Chondrocyte (in vitro differentiated cells): ENCODE measurements at places on chromosomes 7 and 10. TPM values are rescaled to one million over a fixed set of nuclear protein-coding genes. Genes with fewer than 3 reads are reported as not detected.

Gene ASB10
- not detected in 3 replicates for total RNA-seq

DNA sequence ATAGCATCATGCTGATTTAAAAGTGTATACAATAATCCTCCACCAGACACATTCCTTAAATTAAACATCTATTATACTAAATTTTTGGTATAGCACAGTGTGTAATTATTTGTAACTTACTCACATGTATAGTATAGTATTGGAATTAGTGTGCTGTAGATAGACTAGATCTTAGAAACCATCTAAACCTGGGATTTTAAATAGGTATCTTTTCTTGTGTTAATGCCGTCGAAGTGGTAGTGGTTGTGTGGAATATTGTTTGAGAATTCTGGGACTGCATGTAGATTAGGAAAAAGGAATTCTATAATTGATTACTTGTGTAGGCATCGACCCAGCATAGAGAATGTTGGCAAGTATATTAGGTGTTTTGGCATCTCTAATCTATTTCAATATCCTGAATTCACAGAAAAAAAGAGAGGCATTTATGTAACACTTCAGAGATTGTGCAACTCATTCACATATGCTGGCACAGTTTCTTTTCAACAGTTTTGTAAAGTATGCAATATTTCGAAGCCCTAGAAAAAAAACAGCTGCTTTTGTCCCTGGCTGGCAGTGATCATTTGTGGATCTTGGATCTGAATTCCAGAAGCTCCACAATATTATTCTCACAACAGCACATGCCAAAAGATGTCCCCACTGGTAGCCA lies 145.5 kb upstream of the AGR3 start:
- no peak for DNase-seq

DNA sequence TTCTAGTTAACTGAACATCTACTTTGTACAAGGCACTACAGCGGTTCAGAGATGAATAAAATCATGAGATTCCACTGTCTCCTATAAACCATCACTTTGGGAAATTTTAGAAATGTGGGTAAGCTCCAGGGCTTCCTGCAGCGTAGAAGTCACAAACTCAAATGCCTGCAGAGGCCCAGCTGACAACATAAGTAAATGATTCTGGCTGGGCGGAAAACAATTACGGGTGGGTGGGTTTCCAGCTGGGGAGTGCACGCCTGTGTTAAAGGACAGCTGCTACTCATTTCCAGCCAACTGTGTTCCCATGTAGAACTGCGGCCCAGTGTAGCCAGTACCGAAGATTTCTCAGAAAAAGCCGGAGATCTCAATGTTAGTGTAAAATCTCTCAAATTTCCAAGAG lies 69.5 kb upstream of the ATRNL1 start:
- DNase-seq, result no peak

GRCh38 chr7:2882111-2882510 lies 38.0 kb upstream of the GNA12 start:
- DNase-seq, result no peak

DNA sequence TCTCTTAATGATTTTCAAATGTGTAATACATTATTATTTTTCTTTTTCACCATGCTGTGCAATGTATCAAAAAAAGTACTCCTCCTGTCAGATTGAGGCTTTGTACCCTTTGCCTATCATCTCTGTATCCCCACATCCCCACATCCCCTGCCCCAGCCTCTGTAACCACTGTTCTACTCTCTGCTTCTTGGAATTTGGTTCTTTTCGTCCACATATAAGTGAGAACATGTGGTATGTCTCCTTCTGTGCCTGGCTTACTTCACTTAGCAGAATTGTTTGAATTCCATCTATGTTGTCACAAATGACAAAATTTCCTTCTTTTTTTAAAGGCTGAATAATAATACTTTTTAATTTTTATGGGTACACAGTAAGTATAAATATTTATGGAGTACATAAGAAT lies 13.8 kb downstream of the TAF3 start:
- DNase-seq, result no peak

GRCh38 chr10:102764470-102765161 lies 20.9 kb downstream of the WBP1L start:
- DNase-seq, result no peak

DNA sequence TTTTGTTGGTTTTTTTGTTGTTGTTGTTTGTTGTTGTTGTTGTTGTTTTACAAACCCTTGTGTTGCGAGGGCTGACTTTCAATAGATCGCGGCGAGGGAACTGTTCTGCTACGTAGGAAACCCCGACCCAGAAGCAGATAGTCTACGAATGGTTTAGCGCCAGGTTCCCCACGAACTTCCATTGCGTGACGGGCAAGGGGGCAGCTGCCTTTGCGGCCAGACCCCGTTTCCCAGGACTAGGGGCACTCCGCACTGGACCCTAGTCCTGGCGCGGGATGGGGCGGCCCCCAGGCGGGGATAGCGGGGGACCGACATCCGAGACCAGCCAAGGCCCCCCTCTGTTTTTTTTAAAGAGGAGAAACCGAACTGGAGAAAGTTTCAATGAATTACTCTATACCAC lies 119.6 kb downstream of the LRRTM3 start:
- DNase-seq, result no peak

DNA sequence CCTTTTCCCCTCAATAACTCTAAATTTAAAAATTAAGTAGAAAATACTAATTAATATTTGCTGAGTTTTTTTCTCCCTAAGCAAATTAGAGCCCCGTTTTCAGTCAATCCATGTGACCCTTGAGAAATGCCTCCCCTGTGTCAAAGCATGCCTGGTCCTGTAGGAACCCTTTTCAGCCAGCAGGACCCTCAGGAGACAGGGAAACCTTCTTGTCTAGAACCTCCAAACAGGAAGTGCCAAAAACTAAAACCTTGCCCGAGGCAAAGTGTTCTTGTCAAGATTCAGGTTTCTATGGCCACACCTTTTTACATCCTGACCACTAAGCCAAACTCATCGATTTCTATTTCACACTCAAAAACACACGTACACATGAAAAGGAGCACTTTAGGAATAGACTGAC lies 60.1 kb upstream of the NFE2L3 start:
- no peak for DNase-seq

Gene CALCR
- total RNA-seq, result 0.10 to 0.20 TPM in 2 of 3 replicates, not detected in the other

Gene OIT3
- total RNA-seq, result 0.17 to 0.36 TPM (median 0.34 TPM) in 3 replicates

GRCh38 chr7:111560773-111561653 lies 1.3 kb downstream of the IMMP2L start:
- DNase-seq, result no peak

GRCh38 chr7:139479620-139480019 lies 3.9 kb downstream of the KLRG2 start:
- DNase-seq, result no peak

- DNase-seq, result no peak
These were observed 103.9 kb downstream of the CDK6 start for GRCh38 chr7:92732316-92733036.

DNA sequence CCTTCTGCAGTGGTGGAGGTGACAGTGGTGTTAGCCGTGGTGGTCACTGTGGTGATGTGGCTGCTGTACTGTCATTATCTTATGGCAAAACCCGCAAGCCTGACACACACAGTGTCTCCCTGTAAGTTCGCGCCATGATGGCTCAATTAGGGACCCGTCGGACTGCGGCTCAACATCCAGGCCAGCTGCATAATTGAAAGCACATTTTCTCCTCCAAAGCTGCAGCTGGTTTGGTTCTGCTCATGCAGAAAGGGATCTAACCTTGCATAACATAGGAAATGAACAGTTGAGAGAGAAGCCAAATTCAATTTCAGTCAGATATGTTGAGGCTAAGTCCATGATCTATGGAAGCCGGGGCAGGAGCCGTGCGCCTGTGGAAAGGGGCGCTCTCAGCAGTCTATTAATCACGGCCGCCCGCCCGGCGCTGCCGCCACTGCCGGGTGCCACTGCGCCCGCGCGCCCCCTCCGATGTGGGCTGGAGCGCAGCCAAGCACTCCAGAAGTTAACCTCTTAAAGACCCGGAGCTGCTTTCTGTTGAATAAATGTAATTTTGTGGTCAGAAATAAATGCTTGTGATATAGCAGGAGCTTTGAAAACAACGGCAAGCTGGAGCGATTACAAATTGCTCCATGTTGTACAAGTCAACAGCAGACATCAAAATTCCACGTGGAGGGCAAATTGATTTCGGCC lies 227.7 kb downstream of the CUX1 start:
- peak; percentile 81 for DNase-seq

DNA sequence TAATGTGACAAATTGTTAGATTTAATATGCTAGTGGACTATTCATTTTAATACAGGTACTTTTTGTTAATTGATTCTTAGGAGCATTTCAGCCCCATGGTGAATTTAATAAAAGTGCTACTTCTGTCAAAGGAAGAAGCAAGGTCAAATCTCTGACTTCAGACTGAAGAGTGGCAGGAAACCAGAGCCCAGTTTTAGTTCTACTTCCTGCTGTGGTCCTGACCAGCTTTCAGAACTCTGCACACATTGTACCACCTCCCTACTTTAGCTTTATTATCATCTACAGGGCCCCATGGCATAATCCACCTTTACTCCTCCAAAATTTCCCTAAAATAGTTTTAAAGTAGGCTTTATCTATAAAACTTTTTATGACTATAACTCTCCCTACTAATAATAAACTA lies 33.7 kb downstream of the CTTNBP2 start:
- no peak for DNase-seq

DNA sequence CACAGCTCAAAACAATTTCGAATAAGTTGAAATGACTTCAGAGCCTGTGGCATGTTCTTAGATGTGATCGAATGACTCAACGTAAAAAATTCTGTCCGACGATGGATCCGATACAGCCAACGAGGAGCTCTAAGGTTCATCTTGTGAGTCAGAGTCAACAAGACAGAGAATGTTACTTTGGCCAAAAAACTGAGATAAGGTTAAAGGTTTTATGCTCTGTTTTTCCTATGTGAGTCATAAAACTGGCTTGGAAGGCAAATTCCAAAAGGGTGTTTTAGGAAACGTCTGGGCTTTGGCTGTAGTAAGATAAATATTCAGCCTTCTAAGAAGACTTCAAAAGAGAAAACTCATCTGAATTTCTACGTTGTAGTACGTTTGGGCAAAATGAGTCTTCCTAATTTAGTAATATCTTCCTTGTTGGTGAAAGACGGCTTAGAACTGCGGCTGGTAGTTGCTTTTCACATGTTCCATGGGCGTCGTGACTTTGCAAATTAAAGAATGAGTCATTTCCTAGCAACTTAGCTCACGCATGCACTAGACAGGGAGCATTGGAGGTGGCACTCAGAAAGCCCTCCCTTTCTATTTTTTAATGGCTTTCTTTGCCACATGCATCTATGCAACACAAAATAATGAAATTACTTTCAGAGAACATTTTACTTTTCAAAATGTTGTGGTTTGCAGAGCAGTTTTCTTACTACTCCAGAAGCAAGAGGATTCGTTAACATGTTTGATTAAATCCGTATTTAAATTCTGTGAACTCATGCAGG lies 28.2 kb downstream of the PFKP start:
- DNase-seq, result no peak

GRCh38 chr10:11150231-11150731 lies 132.6 kb downstream of the CELF2 start:
- no peak for DNase-seq

DNA sequence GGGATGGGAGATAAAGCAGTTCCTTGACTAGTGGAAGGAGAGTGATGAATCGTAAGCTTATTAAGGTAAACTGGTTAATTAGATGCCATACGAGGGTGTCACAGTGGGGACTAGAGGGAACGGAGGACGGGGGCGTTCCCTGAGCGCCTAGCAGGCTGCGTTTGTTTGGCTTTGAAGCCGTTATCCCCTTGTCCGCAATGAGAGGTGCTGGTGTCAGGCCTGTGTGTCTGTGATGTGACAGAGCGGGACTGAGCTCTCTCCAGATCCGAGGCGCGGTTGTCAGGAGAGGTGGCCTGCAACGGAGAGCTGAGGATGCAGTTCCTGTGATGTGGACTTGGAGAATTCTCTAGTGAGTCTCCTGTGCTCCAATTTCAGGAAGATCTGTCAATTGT lies 60.0 kb upstream of the PRPS1L1 start:
- no peak for DNase-seq

- no peak for DNase-seq
These were observed 86.1 kb upstream of the RNF32 start for GRCh38 chr7:156554488-156554887.

- no peak for DNase-seq
These were observed 79.0 kb upstream of the GPR26 start for GRCh38 chr10:123587110-123587509.

DNA sequence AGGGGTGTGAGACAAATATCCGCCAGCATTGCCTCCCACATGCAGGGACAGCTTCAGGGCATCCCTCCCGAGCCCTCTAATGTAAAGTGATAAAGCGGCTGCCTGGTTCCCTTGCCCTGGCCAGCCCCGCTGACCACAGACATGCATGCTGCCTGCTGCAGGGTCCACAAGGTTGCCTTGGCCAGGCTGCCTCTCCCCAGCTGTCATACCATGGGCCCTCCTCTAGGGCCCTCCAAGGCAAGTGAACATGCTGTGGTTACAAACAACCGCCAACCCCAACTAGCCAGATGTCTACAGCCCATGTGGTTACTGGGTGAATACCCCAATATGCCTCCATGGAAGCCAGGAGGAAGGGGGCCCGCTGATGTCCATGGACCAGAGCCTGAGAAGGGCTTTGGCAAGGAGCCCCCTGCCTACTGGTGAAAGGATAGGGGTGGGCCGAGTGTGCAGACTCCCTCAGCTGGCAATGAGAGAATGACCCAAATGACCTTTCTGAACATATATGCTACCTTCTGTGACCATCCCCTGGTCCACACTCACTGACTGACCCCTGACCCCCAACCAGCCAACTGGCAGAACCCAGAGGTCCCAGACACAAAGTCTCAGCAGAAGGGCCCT lies 37.4 kb downstream of the GRID1 start:
- peak; percentile 57 for DNase-seq

GRCh38 chr7:43513251-43513650 lies 69.7 kb upstream of the STK17A start:
- no peak for DNase-seq

Gene CYP26A1
- 0.47 to 1.9 TPM (median 0.49 TPM) in 3 replicates for total RNA-seq

DNA sequence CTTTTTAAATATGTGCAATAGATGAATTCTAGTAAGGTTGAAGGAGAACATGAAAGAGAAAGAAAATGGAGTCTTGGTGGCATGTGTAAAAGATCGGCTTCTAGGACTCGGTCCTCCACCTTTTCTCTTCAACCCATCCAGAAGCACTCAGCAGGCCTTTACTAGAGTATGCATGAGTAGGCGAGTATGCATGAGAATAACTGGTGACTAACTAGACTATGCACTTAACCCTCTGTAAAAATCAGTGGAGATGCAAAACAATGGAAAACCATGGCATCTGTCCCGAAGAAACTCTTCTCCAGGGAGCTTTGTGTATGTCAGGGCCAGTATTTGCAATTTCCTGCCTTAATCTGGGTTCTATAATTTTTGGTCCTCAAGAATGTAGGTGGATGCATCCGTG lies 40.0 kb upstream of the GRB10 start:
- DNase-seq, result no peak

- no peak for DNase-seq
These were observed 321.7 kb downstream of the PRPF18 start for GRCh38 chr10:13908475-13908874.

DNA sequence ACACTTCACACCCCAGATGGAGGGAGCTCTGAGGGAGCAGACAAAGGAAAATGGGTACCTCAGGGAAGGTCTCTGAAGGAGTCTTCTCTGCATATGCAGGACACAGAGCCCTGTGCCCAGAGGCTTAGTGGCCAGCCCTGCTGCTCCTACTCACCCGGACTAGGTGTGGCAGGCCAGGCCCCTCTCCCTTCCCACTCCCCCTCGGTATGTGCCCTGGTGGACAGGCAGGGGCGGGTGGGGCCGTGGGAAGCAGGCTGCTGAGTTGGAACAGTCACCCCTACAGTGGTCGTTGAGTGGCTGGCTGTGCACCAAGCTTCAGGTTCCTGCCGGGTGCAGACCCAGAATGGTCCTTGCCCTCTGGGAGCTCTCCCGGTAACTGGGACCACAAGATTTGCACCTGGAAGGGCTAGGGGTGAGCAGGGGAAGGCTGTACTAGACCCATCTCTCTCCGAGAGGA lies 68.6 kb downstream of the ZMIZ1 start:
- no peak for DNase-seq

Gene TMEM273
- total RNA-seq, result not detected in 3 replicates
